ENCODE measurements at places on chromosomes 5 and 9. TPM values are rescaled to one million over a fixed set of nuclear protein-coding genes. Genes with fewer than 3 reads are reported as not detected.

MLANA gene
- not detected for total RNA-seq

LCN15 gene
- not detected for total RNA-seq

AKNA gene
- 165 TPM for total RNA-seq

DNA sequence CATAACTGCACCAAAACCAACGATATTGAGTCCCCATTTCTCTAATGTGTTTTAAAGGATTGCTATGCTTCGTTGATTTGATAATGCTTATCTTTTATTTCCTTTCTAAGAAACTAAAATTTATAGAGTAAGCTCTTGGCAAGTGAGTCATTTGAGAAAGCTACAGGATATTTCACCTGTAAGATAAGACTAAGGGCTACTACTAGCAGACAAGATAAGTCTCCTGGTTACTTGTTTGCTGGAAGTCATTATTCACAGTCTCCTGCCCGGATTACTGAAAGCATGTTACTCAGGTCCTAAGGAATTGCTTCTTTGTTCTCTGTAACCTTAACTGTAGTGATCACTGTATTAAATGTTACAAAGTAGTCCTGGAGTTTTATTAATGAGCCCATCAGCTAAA lies 315.9 kb upstream of the RASA1 start:
- no peak for DNase-seq

DNA sequence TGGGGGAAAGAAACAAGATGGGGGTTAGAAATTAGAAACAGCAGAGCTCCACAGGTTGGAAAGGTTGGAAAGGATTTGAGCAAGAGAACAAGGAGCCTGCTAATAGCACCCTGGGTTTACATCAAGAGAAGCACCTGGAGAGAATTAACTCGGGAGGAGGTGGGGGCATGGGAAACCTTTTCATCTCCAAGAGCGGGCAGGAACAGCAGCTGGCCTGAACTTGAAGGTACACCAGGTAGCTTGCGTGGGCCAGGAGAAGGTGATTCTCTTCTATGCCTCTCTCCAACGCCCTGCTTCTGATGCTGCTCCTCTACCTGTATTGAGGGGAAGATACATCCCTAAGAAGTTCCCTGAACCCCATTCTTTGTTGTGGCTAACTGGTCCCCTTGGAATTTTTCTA lies 37.1 kb upstream of the GLRX start:
- DNase-seq, result no peak

NUTM2G gene
- total RNA-seq, result not detected

IL4 gene
- not detected for total RNA-seq

SLC4A9 gene
- total RNA-seq, result 0.41 TPM

DNA sequence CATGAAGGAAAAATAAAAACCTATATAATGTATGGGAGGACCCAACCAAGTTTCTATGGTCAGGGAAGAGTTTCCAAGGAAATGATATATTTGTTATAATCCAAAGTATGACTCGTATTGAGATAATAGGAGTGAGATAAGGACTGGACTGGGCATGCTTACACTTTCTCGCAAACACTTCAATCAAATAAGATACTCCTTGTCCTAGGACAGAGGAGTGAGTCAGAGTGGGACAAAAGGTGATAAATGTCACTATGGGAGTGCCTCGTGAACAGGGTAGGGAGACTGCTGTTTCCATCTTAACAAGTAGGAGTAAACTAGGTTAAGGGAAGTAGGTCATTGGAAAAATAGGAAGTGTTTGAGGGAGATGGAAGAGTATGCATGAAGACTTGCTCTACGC lies 47.2 kb downstream of the MACIR start:
- DNase-seq, result no peak

GRCh38 chr5:154077696-154078095 lies 38.9 kb downstream of the MFAP3 start:
- DNase-seq, result no peak

SV2C gene
- total RNA-seq, result not detected

CSNK1G3 gene
- 23.7 TPM for total RNA-seq

DNA sequence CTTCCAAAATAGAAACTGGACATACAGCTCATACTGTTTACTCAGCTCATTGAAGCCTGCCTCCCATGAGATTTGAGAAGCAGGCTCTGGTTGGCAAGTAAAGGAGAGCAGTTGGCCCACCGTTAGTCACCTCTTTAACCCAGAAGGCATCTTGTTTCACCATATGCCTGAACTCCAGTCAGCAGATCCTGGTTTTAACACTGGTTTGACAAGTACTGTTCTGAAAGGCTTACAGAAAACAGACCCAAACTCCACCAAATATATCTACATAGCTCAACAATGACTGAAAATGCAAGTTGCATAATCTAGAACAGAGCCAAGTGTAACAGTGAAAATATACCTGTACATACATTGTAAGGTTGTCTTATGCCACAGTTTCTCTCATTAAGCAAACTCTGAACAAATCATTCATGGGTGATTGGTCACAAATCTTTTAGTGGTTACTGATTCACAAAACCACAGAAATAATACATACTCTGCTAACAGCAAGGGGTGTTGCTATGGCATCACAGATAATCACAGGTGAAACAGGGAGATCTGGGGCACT lies 198.8 kb downstream of the BNC2 start:
- DNase-seq, result no peak

- DNase-seq, result no peak
Observed at GRCh38 chr5:90640484-90641059, 82.0 kb downstream of the ADGRV1 start.

GRCh38 chr9:126014726-126015125 lies 267.6 kb downstream of the PBX3 start:
- no peak for DNase-seq

COL27A1 gene
- 2.3 TPM for total RNA-seq

DNA sequence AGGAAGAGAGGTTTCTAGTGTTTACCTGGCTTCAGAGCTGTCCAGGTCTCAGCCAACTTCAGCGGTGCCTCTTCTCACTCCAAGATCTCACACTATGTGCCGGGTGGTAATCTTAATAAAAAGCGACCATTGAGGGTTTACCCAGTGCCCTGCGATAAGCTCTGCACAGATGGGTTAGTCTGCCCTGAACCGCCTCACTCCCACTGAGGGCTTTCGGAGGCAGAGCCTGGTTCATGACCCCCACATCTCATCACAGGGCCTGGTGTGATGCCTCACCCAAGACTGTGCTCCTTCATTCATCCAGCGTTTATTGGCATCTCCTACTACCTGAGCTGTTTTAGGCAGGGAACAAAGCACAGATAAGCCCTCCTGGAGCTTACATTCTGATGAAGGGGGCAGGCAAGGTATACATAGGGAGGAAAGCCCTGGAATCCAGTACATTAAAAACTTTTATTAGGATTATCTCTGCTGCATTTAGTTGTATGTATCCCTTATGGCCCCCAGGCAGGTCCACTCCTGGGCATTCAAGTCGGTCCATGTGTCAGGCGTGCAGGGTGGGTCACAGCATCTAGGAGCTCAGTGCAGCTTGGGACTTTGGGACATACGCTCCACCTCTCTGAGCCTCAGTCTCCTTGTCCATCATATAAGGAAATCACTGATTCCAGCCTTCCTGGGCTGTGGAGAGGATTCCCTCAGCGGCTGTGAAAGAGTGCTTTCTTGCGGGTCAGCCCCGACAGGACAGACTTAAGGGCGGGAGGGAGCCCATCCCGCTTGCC lies 613 bp upstream of the COL15A1 start:
- DNase-seq, result no peak

- no peak for DNase-seq
Observed at GRCh38 chr9:88950341-88951154, 40.7 kb upstream of the S1PR3 start.

TNFSF8 gene
- total RNA-seq, result 26.9 TPM

DNA sequence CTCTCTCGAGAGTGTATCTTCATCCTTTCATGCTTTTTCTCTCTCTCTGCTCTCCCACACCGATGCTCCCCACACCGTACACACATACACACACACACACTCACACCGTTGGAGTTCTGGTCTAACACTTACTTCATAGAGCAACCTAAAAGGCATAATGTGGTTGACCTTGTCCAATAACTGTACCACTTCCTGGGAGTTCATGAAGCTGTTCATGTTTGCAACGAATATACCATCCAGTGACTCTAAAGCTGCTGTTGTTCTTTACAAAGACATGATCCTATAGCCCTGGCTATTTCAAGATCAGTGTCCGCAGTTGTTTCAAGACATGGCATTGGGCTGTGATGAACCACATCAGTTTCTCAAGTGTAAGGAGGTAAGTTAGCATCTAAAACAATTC lies 10.0 kb downstream of the MEF2C start:
- DNase-seq, result no peak

GRCh38 chr9:32647671-32648070 lies 12.2 kb upstream of the TAF1L start:
- no peak for DNase-seq

DNA sequence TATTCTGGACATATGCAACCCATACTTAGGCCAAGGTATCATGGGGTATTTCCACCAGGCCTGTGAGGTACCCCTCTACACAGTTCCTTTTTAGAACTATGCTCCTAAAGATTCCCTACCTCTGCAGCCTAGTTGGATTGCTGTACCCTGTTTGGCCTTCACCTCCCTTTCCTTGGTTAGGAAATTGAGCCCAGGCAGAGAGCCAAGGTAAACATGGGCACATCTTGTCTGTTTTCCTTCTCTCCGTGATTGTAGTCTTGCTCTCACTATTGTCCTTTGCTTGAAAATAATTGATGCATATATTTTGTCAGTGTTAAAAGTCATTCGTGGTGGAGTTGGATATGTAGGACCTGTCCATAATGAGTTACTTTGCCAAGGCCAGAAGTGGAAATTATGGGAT lies 26.7 kb downstream of the BDP1 start:
- no peak for DNase-seq

DNA sequence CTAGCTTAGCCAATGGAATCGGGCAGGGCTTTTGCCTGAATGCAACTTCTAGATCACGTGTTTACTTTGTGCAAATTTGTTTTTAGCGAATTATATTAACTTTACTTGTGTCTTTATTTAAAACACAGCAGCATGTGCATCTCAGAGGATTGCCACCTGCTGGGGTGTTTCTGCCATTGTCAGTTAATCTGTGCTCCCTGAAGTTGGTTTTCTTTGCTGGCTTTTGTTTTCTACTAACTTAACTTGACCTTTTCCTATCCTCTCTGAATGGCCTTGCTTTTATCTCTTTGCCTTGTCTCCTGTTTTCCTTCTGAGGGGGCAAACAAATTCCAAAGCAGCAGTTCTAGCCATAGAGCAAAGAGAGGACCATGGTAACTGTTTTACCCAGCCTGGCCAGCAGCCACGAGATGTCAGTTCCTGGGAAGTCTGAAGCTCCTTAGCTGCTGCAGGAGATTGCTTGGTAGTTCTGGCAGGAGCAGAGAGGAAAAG lies 67.6 kb downstream of the ARHGEF28 start:
- DNase-seq, result no peak

GRCh38 chr9:129432297-129433154 lies 188.4 kb downstream of the C9orf50 start:
- DNase-seq, result no peak

DNA sequence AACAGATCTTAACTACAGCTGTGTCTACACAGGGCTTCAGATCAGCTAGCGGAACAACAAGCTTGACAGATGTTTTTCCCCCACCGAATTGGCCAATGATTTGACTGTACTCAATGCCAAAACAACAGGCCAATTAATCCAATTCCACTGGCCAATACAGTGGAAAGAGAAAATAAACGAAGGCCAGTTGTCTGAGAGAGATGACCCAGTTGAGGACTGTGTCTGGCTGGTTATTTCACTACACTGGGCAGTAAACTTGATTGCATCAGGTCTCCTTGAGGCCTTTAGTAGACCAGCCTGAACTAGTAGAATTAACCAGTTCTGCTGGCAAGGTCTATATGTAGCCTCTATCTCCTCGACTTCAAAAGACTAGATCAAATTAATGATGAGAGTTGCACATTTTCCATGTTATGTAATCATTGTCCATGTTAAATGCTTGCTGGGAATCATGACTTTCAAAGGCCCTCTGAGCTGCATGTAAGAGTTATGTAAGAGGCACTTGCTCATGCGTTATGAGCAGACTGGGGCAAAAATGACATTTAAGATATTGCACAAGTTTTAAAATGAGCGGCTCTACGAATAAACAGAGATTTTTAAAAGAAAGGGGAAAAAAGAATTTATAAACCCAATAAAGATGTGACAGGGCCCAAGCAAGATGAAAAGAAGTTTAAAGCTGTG lies 28.3 kb downstream of the SMIM23 start:
- DNase-seq, result no peak

SEC61B gene
- total RNA-seq, result 105 TPM

DNA sequence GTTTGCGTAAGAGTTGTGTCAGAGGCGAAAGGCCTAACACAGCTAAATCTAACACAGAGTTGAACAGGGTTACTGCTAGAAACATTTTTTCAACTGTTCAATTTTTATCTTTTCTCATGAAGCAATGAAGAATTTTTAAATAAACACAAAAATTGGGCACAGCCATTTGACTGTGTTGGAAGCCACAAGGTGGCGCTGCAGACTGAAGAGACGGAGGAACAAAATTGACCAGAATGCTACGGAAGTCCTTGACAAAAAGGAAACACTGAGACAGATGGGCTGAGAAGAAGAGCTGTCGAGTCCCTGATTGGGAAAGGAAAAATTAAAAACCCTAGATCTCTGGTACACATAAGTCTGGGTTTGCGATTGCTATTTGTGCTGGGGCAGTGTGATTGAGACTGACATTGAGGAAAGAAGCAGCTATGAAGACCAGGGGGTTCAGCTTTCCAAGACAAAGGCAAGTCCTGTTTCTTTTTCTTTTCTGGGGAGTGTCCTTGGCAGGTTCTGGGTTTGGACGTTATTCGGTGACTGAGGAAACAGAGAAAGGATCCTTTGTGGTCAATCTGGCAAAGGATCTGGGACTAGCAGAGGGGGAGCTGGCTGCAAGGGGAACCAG lies at the start of gene PCDHB9:
Gene PCDHB9 (plus strand): TSS at position 265 of the 616 bp plus-strand sequence. CDS start 158 bp downstream, at position 423.
- DNase-seq, result peak; percentile 23

- DNase-seq, result no peak
Observed at GRCh38 chr9:2664174-2665065, 42.8 kb downstream of the VLDLR start.

DNA sequence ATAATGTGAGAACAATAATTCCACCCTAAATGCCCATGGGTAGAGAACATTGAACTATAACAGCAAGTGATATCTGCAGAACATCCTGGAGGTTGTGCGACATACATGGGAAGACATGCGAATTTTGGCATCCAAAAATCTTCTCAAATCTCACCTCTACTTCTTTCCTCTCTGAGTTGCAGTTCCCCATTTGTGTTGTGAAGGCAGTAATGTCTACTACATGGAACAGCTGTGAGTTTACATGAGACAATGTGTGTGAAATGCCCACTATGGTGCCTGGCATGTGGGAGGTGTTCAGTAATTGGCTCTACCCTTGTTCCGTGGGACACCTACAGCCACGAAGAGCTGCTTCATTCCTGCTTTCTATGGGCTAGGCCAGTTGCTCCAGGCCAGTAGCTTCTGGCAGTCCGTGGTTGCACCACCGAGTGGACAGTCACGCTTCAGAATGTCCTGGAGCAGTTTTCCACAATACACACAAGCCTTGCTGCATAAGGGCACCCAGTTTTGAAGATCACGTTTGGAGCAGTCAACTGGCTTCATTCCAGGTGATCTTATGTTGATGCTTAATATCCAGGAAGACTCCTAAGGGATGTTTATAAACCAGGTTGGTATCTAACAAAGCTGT lies 297.7 kb downstream of the DEPDC1B start:
- no peak for DNase-seq

FAM78A gene
- total RNA-seq, result 45.7 TPM

SERINC5 gene
- total RNA-seq, result 34.4 TPM
